ENCODE measurements at places on chromosomes 5 and 9. TPM values are rescaled to one million over a fixed set of nuclear protein-coding genes. Genes with fewer than 3 reads are reported as not detected.

BNC2 gene
- 47.5 TPM for total RNA-seq

PCDHA4 gene
- under 0.01 TPM for total RNA-seq

MYO10 gene
- total RNA-seq: 4.5 TPM

RABEPK gene
- 36.9 TPM for total RNA-seq

BHMT gene
- not detected for total RNA-seq

RUSC2 gene
- 17.3 TPM for total RNA-seq

ORM2 gene
- total RNA-seq: not detected

GRM6 gene
- total RNA-seq: not detected

GFPT2 gene
- total RNA-seq: 147 TPM

TYRP1 gene
- 0.73 TPM for total RNA-seq

N4BP3 gene
- under 0.01 TPM for total RNA-seq

GABRB2 gene
- total RNA-seq: not detected

SMIM3 gene
- total RNA-seq: 101 TPM

FAM169A gene
- total RNA-seq: under 0.01 TPM

MRPS2 gene
- 36.0 TPM for total RNA-seq

PCA3 gene
- total RNA-seq: under 0.01 TPM

FGD3 gene
- not detected for total RNA-seq

RMI1 gene
- 7.0 TPM for total RNA-seq

CARTPT gene
- total RNA-seq: not detected

MUSK gene
- under 0.01 TPM for total RNA-seq

SLC4A9 gene
- not detected for total RNA-seq

SEMA4D gene
- 0.39 TPM for total RNA-seq

SCGB3A2 gene
- not detected for total RNA-seq

CACNA1B gene
- total RNA-seq: under 0.01 TPM

FGF1 gene
- 0.98 TPM for total RNA-seq

LTC4S gene
- total RNA-seq: not detected

CSF2 gene
- total RNA-seq: not detected

PDCD1LG2 gene
- 8.2 TPM for total RNA-seq

KIF20A gene
- total RNA-seq: 63.9 TPM

GARIN3 gene
- total RNA-seq: not detected

ITK gene
- total RNA-seq: not detected

PRXL2C gene
- total RNA-seq: 29.7 TPM

ADAMTS19 gene
- total RNA-seq: 0.39 TPM

ODF2 gene
- 55.9 TPM for total RNA-seq

CCNJL gene
- total RNA-seq: not detected

SNCAIP gene
- total RNA-seq: 0.20 TPM

AGXT2 gene
- total RNA-seq: not detected

NELFB gene
- 50.7 TPM for total RNA-seq

BTNL3 gene
- total RNA-seq: not detected

MAMDC4 gene
- 0.73 TPM for total RNA-seq

PDE8B gene
- not detected for total RNA-seq

PCDHGB2 gene
- 1.1 TPM for total RNA-seq

MARCOL gene
- not detected for total RNA-seq

TGFBI gene
- 386 TPM for total RNA-seq

INSL6 gene
- total RNA-seq: not detected

MAST4 gene
- total RNA-seq: 4.8 TPM

CLK4 gene
- 47.5 TPM for total RNA-seq

PCDHB8 gene
- under 0.01 TPM for total RNA-seq

CCDC192 gene
- total RNA-seq: not detected

CYLC2 gene
- not detected for total RNA-seq

GBGT1 gene
- 1.8 TPM for total RNA-seq

NUTM2F gene
- not detected for total RNA-seq

CTNNAL1 gene
- total RNA-seq: 69.8 TPM

GNA14 gene
- total RNA-seq: 0.73 TPM

PCDHB7 gene
- total RNA-seq: 0.37 TPM

SEMA5A gene
- total RNA-seq: 11.0 TPM
